ENCODE measurements at places on chromosomes 7 and 10. TPM values are rescaled to one million over a fixed set of nuclear protein-coding genes. Genes with fewer than 3 reads are reported as not detected.

GRCh38 chr10:55979203-55979602 is 381.9 kb downstream of the ZWINT start:
- no peak for ATAC-seq

DNA sequence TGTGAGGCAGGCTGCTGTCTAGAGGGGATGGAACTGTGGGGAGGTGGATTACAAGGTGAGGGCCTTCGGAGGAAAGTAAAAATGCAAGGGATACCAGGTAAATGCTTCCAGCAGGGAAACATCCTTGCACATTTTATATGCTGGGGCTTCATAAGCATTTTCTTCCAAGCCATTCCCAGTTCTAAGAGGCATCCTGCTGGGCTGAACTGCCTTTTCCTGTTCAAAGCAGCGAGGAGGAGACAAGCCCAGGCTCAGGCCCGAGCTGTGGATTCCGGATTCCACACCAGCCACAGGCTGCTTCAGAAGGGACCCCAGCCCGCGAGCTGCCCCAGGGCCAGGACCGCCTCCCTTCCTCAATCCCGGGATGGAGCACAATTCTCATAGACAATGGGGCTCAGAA is 249.7 kb downstream of the TNS3 start:
- no peak for ATAC-seq

DNA sequence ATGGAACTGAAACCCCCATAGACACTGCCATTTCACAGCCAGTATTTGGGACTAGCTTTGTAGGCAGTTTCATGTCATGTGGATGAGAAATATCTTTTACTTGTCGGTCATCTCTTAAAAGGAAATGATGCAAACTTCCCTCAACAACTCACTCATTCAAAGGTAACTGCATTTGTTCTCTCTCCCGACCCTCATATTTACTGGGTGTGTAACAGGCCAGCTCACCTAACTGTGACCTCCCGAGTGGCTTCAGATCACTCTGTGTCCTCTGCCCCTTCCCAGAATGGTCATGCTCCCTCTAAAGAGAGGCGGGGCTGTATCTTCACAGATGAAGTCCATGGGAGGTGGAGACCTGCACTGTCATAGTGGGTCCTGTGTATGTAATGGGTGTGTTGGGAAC is 14.7 kb downstream of the LRRC18 start:
- no peak for ATAC-seq

The HABP2 gene
- total RNA-seq = not detected

- no peak for ATAC-seq
These were observed 26.3 kb downstream of the ANKRD61 start for GRCh38 chr7:6057316-6058129.

GRCh38 chr10:80410578-80411145 is 2.3 kb downstream of the PRXL2A start:
- ATAC-seq = no peak

The PTF1A gene
- not detected for total RNA-seq

The PAX4 gene
- total RNA-seq = not detected

The UBE2D1 gene
- total RNA-seq = 13.9 TPM

The GPR15LG gene
- total RNA-seq = not detected

- ATAC-seq = no peak
These were observed 404.2 kb upstream of the FOXK1 start for GRCh38 chr7:4277936-4278335.

DNA sequence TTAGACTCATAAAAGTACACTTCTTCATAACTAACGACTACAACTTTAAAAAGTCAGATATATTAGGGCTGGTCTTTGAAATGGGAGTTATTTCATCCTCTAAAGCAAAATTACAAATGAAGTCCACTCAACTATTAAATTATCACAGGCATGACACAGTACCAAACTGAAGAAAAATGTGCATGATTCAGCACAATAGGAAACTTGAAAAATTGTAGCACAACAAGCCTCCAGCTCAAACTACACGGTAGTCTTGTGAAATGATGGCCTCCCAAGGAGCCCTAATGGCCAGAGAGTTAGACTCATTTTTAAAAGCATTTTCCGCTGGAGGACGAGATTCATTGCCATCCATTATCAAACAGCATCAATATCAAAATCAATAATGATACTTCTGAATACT is 76.4 kb downstream of the MAGI2 start:
- ATAC-seq = no peak

GRCh38 chr7:147008530-147008929 is 891.9 kb downstream of the CNTNAP2 start:
- no peak for ATAC-seq

GRCh38 chr7:46139079-46139478 is 218.0 kb upstream of the IGFBP3 start:
- no peak for ATAC-seq

GRCh38 chr10:71681977-71682376 is 37.6 kb downstream of the C10orf105 start:
- ATAC-seq = no peak

All from activated T-helper 17 cell treated with anti-CD3 and anti-CD28 coated beads, Interleukin-2, amount 50 U/mL, for 72 hours (primary cell).